ENCODE measurements at places on chromosomes 11 and 22. TPM values are rescaled to one million over a fixed set of nuclear protein-coding genes. Genes with fewer than 3 reads are reported as not detected.

DNA sequence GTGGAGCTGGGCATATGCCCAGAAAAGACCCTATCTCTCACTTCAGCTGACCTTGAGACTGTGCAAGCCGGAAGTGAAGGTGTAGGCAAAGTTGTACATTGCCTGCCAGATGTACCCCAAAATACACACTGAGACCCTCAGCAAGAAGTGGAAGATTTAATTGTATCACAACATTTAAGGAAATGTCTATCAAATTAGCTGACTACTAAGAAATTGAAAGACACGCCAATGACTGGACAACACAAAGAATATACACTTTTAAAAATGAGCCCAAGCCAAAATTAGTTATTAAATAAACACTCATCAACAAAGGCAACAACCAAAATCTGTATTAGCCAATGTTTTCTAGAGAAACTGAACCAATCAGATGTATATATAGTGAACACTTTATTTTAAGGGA, 7.7 kb upstream of the ANO3 start:
- DNase-seq, result no peak

GRCh38 chr11:70628855-70629844, 230.8 kb downstream of the CTTN start:
- no peak for DNase-seq

- DNase-seq, result no peak
These were observed 19.2 kb downstream of the KCTD17 start for GRCh38 chr22:37070744-37071143.

DNA sequence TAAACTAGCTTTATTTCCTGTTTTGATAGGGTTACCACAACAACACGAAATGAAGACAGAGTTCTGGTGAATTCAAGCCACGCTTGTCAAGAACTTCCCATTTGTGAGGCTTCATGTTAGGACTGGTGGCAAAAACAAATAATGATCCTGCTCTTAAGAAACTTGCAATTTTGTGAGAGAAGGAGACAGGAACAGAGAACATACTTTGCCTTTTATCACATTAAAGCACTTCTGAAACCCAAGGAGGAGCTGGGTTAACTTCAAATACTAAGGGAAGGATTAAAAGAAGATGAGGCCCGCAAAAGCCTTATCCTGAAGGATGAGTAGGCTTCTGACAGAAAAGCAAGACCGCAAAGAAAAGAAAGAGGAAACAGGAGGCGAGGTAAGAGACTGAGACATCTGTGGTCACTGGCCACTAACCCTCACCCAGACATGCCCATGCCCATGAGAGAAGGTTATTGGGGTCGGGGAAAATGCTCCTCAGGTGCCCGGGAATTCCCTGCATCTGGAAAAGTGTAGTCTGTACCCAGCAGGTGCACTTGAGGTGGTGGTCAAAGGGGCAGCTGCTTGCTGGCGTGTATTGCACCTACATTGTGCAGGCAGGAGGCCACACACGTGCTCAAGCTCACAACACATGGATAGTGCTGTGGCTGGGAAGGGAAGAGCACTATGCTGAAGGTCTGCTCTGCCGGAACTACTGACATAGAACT, 50.5 kb downstream of the MAPK1 start:
- peak; percentile 46 for DNase-seq

The OR52I2 gene
- not detected for total RNA-seq

GRCh38 chr11:125175896-125176575, 11.5 kb downstream of the PKNOX2 start:
- no peak for DNase-seq

DNA sequence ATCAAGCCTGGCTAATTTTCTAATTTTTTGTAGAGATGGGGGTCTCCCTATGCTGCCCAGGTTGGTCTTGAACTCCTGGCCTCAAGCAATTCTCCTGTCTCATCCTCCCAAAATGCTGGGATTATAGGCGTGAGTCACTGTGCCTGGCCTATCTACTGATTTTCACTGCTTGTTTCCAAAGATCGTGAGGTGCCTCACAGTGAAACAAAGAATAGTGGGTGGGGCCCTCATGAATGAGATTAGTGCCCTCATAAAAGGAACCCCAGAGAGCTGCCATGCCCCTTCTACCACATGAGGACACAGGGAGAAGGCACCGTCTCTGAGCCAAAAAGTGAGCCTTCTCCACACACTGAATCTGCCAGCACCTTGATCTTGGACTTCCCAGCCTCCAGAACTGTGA, 23.5 kb downstream of the TMEM184B start:
- DNase-seq, result no peak

The MS4A3 gene
- total RNA-seq, result not detected

The FXYD6 gene
- total RNA-seq, result 12.8 TPM

DNA sequence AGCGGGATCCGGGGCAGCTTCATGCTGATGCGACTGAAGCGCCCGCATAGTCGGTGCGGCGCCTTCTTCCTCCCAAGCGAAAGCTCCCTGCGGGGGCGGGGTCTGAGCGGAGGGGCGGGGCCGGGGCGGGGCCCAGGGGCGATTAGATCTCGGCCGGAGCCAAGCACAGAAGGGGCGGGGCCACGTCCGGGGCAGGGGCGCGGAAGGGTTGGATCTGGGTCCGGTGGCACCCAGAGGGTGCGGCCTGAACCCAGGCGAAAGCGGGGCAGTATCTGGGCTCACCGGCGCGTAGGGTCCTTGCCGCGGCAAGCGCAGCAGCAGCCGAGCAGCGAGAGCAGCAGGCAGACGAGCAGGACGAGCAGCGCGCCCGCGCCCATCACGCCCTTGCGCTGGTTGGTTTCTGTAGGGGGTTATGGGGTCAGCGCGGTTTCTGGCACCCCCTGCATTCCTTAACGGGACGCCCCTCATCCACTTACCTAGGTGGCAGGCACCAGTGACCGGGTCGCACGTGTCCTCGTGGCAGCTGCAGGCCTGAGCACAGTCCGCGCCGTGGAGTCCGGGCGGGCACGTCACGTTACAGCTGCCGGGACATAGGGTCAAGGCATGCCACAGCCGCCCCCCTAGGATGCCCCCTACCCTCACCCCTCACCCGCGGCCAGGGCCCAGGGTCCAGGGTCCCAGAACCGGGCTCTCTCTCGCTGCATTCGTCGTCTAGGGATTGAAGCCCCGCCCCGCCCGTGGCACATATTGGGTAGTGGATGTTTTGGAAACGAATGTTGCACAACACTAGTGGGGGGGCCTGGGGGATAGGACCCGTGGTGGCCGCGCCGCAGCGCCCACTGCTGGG, 8.1 kb downstream of the SCARF2 start:
- no peak for DNase-seq

DNA sequence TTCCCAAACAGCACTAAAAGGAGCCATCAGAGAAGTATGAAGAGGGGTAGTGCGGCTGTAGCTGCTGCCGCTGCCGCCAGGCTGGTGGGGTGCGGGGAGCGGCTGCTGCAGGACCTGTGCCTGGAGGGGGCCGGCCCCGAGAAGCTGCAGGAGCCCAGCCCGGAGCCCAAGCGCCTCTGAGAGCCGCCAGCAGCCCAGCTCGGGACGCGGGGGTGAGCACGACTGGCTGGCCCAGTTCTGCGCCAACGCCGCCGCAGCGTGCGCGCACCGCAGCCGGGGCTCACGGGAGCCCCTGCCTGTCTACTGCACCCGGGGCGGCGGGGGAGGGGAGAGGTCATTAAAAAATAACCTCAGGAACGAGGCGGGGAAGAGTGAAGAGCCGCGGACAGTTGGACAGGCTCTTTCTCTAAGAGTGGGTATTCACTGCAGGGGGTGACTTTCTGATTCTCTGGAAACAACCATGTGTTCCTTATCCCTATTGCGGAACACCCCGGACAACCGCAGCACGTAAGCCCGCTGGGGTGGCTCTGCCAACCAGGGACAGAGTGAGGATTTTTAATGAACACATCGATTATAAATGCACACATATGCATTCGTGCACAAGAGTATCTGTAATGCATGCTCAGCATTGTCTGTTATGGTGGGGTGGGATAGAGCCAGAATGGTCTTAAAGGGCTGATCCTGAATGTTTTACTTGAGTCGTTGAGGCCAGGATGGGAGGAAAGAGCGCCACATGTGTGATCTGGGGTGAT, 453 bp downstream of the GAS2 start:
- DNase-seq, result no peak

The ELF5 gene
- total RNA-seq, result not detected

DNA sequence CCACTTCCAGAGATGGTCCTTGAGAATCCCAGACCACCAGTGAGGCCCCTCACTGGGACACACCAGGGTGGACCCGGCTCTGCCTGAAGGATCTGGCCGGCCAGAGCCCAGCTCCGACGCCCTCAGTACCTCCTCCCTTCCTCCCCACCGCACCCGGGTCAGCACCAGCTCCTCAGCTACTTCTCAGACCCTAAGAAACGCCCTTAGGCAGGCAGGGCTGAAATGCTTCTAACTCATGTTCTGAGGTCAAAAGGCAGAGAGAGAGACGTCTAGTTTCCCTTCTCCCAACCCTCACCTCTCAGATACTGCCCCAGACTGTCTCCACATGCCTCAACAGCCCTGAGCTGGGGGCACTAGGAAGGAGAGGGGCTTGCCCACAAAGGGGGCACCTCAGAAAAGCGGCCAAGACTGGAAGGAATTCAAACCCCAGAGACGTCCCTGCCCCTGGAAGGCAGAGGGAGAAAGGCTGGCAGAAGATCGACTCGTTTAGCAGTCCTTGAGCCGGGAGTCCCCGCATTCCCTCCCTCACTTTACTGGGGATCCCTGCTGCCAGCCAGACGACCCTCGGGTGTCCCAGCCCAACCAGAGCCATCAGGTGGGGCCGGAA, 539 bp downstream of the USH1C start:
- DNase-seq, result no peak

The C22orf31 gene
- not detected for total RNA-seq

The GPR83 gene
- total RNA-seq, result 0.06 TPM

- DNase-seq, result peak; percentile 86
These were observed 138.2 kb downstream of the NECTIN1 start for GRCh38 chr11:119590651-119591351.

- DNase-seq, result no peak
These were observed 39.6 kb downstream of the GRIK4 start for GRCh38 chr11:120551191-120551590.

DNA sequence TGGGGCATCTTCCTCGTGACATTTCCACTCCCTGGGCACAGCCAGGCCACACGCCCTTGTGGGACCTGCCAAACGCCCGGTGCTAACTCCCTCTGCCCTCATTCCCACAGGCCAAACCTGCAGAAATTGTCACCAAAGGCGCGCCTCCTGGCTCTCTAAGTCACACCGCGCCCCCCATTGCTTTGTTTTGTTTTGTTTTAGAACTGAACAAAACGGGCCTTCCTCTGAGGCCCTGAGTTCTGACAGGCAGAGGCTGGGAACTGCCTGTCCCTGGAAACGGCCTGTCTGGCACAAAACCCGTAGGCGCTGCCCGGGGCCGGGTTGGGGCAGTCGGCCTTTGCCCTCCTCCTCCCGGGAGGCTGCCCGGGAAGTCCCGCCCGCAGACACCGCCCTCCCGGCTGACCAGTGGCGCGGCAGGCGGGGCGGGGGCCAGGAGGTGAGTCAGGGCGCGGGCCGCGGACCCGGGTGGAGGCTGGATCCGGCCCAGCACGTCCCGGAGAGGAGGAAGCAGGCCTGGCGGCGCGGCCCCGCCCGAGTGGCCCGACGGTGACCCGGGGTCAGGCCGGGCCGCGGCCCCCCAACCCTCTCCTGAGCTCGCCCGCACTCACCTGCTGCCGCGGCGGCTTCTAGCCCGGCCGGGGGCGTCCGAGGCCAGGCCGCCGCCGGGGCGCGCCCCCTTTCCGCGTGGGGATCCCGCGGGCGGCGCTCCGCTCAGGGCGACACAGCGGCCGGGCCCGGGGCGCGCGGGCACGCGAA, 465 bp downstream of the SUN2 start:
- peak; percentile 26 for DNase-seq

- DNase-seq, result no peak
These were observed 1.5 kb upstream of the SLC22A25 start for GRCh38 chr11:63244862-63245261.

GRCh38 chr11:120501440-120501839, 10.1 kb upstream of the GRIK4 start:
- DNase-seq, result no peak

The SLC25A45 gene
- 0.91 TPM for total RNA-seq

The SOX6 gene
- total RNA-seq, result 6.4 TPM

The TNNT3 gene
- not detected for total RNA-seq

- DNase-seq, result no peak
These were observed at the start of gene APOC3 for GRCh38 chr11:116829525-116830183. APOC3 (plus strand) TSS chr11:116829907; CDS start chr11:116830583, 676 bp downstream.

DNA sequence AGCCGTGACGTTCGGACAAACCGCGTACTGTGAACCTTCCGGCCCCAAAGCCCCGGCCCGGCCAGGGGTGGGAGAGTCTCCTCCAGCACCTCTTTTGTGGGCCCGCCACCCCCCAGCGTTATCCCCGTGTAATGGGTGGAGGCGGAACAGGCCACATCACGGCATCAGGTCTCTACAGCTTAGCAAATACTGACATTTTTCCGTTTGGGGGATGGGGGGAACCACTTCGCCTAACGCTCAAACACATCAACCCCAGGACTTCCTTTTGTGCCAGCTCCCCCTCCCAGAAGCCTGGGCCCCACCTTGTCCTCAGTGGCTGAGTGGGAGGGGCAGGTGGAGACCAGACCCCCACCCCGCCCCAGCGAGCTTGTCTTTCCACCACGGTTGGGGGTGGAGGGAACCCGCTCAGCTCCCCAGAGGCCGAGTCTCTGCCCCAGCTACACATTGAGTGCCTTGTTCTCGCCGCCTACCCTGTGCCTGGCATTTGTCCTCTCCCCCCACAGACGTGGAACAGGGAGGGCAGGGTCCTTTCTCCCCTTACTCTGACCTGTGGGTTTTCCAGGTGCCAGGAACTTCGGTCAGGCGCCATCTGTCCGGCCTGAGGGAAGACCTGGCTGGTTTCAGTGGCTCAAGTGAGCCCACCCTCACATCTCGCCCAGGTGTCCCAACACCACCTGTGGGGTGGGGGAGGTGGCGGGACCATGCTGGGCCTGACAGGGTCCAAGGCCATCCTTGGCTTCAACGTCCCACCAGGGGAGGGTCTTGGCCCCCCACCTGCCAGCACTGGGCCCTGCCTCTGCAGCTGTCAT, 29.6 kb downstream of the SBF1 start:
- DNase-seq, result no peak

DNA sequence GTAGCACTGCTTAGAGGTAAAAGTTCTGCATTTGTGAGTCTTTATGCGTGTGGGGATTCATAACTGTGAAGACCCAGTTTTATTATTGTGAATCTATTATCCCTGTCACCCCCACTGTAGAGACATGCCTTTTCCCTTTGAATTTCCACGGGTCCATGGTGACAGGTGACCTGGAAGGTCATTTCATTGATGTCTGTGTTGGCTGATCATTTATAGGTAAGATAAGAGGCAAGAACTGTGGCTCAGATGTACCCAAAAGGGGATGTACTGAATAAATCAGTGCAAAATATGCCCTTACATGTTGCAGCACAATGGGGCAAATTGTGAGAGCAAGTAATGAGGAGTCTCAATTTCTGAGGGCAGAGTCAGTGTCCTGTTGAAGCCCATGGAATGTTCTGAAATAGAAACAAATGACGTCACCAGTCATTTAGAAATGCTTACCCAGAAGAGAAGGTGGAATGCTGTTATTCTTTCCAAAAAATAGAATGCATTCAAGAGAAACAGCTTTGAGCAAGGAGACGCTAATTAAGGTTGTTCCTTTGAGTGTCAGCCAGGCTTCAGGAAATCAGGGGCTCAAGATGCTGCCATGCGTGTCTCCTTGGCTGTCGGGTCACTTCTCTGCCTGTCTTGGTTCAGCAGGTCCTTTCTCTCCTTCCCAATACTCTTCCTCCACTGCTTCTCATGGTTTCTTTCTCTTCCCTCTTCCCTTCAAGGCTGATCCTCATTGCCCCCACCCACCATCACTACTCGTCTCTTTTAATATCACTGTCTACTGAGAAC, 118.7 kb upstream of the E2F8 start:
- no peak for DNase-seq

Data from H4 (cell line).